ENCODE measurements at places on chromosomes 7 and 10. TPM values are rescaled to one million over a fixed set of nuclear protein-coding genes. Genes with fewer than 3 reads are reported as not detected.

GRM3 gene
- not detected for total RNA-seq

SOSTDC1 gene
- total RNA-seq: not detected

DNA sequence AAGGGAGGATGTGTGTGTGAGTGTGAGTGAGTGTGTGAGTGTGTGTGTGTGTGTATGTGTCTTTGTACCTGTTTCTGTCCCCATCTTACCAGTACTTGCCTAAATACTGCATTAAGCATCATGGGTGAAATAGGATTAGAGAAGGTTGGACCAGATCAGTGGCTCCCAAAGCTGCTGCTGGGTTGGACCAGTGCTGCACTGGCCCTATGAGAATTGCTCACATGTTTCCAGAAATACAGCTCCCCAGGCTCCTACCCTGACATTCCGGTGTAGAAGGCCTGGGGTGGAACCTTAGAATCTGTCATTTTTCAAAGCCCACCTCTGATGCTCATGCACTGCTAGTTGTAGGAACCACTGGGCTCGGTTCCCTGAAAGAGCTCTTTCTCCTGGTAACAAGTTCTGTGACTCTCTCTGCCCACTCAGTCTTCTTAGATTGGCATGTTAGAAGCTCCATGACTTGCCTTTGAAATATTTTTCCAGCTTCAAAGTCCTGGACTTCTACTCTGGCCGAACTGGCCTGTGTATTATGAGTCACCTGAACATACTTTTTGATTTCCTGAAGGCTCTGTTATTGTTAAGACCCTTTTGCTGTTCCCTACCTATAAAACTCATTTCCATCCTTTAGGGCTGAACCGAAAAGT lies 224.7 kb downstream of the CUX1 start:
- DNase-seq: no peak

DNA sequence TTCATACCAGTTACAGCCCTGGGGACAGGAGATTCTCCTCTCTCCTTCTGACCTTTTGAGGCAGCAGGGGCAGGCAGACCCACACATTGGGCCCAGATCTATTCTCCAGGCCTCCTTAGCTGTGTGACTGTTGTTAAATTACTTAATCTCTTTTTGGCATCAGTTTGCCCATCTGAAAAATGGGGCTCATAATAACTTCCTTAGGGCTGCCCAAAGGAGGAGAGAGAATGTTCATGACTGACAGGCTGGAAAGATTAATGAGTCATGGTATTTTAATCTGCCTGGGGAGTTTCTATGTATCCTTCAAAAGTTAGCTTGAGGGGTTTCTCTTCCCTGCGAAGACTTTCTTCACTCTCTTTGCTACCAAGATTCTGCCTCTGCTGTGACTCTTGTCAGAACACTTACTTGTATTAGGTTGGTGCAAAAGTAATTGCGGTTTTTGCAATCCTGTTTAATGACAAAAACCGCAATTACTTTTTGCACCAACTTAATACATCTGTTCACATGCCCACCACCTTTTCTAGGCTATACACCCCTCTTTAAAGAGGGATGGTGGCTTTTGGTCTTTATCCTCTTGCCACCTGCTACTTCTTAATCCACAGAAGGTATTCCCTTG lies 83.4 kb downstream of the ARID5B start:
- no peak for DNase-seq

Data from Karpas-422 (cell line).